ENCODE measurements at places on chromosomes 5 and 9. TPM values are rescaled to one million over a fixed set of nuclear protein-coding genes. Genes with fewer than 3 reads are reported as not detected.

GRCh38 chr5:32231241-32231640 is 57.1 kb upstream of the GOLPH3 start:
- DNase-seq, result no peak

- DNase-seq, result no peak
These were observed 6.8 kb downstream of the SMIM32 start for GRCh38 chr5:136185974-136186665.

DNA sequence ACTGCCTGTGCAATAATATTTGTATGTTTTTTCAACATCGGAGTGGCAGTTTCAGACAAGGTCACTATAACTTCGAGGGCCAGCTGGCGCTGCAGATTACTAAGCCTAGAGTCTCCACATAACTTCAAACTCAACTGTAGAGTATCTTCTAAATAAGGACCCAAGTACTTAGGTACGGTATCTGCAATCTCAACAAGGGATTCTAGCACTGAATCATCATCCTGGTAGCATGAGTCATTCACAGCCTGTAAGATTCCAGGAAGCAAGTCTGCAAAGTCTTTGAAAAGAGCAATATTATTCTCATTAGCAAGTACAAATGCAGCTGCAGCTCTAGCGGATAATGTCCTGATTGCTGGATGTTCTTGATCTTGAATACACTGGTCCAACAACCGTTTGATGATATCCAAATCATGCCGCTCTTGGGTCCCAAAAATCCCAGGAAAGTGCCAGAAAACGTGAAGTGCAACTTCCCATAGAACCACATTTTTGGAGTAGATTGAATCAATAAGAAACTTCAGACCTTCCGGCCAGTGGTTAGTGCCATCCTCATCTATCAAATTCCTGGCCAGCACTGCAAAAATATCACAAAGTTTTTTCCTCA is 654 bp downstream of the RANBP6 start:
- DNase-seq, result peak; percentile 49

DNA sequence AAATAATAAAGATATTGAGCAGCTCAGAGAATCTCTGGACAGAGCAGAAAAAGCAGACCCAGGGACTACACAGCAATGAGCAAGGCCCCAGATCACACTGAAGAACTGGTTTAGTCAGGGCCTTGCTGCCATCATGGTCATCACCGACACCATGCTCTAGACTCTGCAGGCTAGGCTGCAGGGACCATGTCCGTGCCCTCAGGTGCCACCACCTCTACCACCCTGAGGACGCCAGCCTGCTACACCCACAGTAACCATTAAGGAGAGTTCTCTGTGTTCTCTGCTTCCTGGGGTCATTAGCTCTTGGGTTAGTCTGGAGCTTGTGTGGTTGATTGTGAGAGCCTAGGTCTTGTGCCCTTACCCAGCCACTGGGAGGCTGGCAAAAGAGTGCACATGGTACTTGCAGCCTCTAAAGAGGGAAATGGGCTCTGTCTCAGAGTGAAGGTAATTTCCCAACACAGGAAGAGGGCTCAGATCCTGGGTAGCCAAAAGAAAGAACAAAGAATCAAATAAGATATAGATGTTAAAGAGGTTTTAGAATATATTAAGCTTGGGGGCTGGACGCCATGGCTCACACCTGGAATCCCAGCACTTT is 31.9 kb upstream of the JADE2 start:
- DNase-seq, result no peak

DNA sequence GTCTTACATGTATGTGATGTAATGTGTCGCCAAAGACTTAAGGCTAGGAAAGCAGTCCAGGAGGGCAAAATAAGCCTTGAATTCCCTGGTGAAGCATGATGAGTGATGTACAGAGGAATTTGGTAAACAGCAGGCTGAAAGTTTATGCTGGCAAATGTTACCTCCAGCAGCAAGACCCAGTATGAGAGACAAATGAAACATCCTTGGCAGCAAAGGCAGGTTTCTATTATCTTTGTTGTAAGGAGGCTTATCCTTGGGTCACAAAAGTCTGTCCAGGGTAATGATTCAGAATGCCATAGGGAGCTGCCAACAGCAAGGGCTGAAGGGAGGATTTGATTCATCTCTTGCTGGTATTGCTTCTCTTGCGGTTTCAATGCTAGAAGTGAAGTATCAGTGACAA is 75.9 kb upstream of the HTR4 start:
- DNase-seq, result no peak

C6 gene
- polyA plus RNA-seq, result not detected

CDH18 gene
- polyA plus RNA-seq, result 0.63 TPM

GRCh38 chr5:51691538-51692079 is 308.4 kb downstream of the ISL1 start:
- DNase-seq, result no peak

NPDC1 gene
- 10.6 TPM for polyA plus RNA-seq

RPP25L gene
- 21.9 TPM for polyA plus RNA-seq

Data from keratinocyte (primary cell).